Islet precursor cell (in vitro differentiated cells): ENCODE measurements at places on chromosomes 13 and 19.

- no peak for DNase-seq
Observed at GRCh38 chr13:77902319-77902963, 16.2 kb downstream of the EDNRB start.

DNA sequence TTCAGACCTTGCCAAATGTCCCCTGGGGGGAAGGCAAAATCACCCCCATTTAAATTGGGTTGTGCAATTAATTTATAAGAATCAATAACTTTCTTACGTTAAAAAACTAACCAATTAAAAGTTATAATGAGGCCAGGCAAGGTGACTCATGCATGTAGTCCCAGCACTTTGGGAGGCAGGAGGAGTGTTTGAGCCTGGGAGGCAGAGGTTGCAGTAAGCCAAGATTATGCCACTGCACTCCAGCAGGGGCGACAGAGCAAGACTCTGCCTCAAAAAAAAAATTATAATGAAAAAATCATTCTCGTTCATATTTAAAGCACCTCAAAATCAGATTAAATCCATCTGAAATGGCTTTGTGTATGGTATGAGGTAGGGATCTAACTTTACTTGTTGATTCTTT is 18.4 kb upstream of the SIGLEC14 start:
- DNase-seq: no peak

DNA sequence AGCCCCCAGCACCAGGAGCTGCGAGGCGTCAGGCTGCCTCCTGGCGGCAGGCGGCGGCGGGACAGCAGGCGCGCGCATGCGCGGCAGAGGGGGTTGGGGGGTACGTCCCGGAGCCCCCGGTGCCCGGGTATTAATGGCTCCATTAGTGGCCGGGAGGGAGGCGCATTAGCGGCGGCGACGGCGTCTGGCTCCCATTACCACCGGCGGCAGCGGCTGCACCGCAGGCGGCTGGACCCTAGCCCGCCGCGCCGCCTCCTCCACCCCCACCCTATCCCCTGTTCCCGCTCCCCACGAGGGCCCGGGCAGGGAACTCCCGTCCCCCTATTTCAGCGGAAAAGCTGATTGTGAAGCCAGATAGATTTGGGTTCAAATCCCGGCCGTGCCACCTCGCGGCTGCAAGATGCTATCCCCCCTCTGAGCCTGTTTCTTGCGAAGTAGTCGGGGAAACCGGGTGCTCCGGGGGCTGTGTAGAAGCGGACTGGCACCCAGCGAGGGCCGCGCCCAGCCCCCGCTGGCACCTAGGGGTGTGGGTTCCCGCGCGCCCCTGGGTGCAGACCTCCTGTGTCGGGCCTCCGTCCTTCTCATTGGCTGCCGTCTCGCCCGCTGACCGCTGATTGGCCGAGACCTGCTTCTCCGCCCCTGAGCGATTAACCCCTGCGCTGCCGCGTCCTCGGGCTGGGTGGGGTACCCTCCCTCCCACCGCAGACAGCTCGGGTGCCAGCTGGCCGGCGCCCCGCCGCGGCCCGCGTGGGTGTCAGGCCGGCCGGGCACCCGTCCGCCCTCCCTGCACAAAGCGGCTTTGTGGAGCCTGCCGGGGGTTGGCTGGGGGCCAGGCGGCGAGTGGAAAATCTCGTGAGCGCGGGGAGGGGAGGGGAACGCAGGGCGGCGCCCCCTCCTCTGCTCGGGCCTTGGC is 11.1 kb downstream of the CIC start:
- peak; percentile 92 for DNase-seq

DNA sequence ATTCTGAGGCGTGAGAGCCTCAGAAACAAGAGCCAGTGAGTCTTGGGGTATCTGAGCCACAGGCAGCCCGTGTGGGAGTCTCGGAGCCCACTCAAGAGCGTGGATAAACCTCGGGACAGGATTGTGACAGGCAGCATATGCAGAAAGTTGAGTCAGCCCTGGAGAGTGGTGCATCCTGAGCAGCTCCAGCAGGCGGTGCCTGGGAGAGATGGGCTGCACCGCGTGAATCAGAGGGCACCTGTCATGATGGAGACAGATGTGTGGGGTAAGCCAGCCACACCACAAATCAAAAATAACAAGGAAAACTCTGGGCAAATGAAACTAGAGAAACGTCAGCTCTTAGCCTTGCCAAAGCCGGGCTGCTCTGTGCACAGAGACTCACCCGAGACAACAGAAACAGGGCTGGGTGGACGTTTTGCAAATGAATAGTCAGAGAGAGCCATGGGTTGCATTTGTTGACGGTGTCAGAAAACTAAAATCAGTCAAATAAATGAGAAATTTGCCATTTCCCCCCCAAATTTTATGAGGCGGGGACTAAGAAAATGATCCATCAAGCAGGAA is 30.0 kb upstream of the POP4 start:
- DNase-seq: peak; percentile 51

DNA sequence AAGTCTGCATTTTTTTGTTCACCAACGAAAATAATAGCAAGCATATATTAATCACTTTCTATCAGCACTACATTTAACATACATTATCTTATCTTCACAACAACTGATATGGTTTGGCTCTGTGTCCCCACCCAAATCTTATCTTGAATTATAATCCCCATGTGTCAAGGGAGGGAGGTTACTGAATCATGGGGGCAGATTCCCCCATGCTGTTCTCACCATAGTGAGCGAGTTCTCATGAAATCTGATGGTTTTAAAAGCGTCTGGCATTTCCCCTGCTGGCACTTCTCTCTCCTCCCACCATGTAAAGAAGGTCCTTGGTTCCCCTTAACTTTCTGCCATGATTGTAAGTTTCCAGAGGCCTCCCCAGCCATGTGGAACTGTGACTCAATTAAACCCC is 235.7 kb upstream of the RXFP2 start:
- no peak for DNase-seq
